ENCODE measurements at places on chromosomes 11 and 22.

- no peak for DNase-seq
These were observed 72.7 kb downstream of the RAB38 start for GRCh38 chr11:88102598-88102934.

GRCh38 chr11:40274017-40274416, 1185.4 kb downstream of the LRRC4C start:
- no peak for DNase-seq

DNA sequence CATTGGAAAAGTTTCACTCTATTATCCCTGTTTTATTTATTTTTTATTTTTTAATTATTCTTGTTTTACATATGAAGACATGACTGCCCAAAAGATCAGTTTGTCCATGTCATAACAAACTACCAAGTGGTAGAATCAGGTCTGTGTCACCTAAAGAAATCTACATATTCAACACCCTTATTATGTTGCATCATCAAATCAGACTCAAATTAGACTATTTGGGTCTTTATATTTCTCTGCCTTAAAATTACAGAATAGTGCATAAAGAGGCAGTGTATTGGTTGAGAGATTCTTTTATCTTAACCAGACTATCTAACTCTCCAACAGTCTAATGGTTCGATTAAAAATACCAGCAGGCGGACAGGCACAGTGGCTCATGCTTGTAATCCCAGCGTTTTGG, 18.5 kb upstream of the ATP5MG start:
- DNase-seq = no peak

- DNase-seq = no peak
These were observed 1.3 kb downstream of the SELENOM start for GRCh38 chr22:31106001-31106571.

- DNase-seq = no peak
These were observed 47.5 kb downstream of the MORC2 start for GRCh38 chr22:30921108-30921507.

DNA sequence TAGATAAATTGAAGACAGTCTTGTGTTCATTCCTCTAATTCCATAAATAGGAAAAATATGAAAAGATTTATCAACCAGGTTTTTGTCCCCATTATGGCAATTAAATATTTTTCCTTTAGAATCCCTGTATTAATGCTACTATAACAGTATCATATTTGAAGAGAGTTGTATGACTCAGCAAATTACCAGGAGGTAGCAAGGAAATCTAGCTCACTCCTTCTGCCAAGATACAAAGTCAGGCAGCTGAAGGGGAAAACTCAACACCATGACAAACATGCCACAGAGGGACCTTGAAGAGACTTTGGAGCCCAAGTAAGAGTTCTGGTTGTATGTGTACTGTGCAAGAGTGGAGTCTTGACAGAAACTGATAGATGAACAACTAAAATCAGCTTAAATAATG, 143.3 kb downstream of the GUCY1A2 start:
- no peak for DNase-seq

GRCh38 chr22:38397189-38398085, 57.6 kb downstream of the KCNJ4 start:
- DNase-seq = no peak

DNA sequence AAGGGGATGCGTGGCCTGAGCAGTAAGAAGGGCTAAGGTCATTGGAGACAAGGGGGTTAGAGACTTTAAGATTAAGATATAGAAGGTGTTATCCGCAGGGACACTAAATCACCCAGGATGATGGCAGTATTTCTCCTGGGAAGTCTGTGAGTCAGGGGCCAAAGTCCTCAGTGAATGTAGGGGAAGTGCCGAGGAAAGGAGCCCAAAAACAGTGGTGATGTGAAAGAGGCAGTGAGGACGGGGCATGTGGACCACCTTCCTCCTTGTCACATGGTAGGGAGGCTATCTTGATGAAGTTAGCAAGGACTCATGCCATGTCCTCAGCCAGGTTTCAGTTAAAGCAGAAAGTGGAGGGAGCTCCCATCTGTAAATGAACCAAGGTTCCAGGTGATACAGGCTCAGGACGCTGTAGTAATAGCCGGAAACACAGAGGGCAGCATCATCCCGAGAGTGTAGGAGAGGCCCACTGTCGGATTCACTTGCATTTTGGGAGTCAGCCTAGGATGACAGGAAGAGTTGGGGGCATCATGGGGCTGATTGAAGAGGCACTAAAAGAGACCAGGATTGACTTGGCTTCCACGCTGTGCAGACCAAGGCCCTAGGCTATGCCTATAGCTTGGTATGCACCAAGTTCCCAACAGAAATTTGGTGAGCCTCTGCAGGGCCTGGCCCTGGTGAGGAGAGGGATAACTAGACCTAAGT, 33.5 kb downstream of the WEE1 start:
- DNase-seq = no peak

GRCh38 chr11:131674051-131674755, 303.8 kb downstream of the NTM start:
- DNase-seq = peak; percentile 33

- DNase-seq = no peak
These were observed 7.4 kb downstream of the OR10D3 start for GRCh38 chr11:124190298-124191139.

DNA sequence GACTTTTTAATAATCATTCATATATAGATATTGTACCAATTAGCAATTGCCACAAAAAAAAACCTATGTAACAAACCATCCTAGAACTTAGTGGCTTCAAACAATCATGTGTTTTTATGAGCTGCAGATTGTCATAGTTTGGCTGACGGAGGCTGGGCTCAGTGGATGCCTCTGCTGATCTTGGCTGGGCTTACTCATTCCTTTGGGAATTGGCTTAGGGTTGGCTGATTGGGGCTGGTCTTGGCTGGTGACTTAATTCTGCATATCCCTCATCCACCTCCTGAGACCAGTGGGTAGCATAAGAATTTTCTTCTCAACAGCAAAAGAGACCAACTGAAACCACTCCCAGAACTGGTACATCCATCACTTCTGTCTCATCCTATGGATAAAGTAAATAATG, 57.9 kb upstream of the PHF21B start:
- no peak for DNase-seq

DNA sequence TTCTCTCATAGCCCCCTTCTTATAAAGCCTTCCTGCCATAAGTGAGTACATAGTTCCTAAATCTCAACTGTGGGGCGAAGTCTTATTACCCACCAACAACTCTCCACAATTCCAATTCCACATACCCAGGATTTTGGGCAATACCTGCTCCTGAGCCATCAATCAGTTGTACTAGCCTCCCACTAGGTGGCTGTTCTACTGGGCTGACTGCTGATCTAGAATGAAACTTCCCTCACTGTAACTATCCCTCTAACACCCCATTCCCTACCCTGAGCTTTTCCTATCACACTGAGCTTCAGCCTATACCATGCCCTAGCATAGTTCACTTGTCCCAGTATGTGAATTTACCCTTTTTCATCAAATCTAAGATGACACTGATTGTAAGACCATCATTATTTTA, 52.5 kb downstream of the RRAS2 start:
- no peak for DNase-seq

DNA sequence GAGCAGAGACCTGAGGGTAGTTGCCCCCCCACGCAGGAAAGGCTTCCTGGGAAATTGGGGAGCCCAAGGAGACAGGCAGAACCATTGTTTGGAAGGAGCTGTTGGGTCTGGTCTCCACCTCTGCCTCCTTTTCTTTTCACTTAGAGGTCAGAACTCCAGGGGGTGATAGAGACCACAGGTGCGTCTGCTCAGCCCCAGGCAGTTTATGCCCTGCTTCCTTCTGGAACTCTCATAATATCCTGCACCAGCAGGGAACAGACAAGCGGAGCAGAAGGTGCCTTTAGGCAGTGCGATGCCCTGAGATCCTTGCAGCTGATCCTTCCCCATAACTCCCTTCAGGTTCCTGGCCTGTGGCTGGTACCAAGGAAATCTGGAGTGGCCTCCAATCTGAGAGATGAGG, 120.2 kb downstream of the NECTIN1 start:
- no peak for DNase-seq

GRCh38 chr11:111674941-111675340, 72.7 kb downstream of the SIK2 start:
- no peak for DNase-seq

DNA sequence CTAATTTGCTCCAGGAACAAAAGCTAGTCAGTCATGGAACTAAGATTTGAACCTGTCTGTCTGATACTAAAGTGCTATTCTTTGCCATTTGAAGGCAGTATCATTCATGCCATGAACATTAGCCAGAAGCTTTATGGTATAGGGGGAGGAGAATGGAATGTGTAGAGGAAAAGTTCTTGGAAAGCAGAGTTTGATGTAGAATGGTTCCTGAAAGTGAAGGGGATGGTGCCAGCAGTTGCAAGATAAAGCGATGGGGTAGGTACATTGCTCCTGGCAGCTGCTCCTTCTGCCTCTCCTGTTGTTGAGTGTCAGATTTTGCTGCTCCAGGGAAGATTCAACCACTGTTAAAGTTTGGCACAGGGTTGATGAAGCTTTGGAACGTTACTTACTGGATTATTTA, 53.4 kb downstream of the ARHGAP42 start:
- no peak for DNase-seq

DNA sequence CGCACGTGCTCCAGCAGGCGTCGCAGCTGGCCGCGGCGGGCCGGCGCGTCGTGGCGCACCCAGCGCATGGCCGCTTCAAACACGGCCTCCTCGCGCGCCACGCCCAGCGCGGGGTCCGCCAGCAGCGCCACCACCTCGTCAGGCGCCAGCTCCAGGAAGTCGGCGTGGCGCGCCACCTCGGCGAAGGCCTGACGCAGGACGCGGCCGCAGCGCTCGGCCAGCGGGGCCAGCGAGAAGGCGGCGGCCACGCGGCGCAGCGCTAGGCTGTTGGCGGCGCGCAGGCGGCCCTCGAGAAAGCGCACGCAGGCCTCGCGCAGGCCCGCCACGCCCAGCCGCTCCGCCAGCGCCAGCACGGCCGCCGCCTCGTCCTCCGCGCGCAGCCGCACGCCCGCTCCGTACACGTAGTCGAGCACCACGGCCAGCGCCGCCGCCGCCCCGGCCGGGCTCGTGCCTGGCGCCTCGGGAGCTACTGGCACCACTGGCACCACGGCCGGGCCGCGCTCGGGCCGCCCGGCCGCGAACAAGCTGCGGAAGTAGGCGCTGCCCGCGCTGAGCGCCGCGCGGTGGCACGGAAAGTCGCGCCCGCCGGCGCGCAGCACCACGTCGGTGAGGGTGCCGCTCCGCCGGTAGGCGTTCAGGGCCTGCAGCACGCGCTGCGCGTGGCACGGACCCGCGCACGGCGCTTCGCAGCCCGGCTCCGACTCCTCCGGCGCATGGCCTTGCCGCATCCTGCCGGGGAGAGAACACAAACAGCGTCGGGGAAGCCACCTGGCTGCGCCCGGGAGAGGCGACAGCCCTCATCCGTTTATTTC, 2.9 kb downstream of the KLHL35 start:
- peak; percentile 37 for DNase-seq

DNA sequence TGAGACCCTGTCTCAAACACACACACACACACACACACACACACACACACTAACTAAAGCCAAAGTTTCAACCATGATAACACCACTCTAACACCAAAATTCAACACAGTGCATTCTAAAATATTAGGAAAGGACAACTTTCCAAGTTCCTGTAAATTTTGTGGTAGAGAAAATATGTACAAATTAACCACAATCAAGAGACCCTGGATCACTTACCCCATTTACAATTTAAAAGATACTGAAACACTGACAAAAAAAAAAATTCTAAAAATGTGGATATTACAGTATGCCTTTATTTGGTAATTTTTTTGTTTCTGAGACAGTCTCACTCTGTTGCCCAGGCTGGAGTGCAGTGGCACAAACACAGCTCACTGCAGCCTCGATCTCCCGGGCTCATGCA, 9.7 kb downstream of the MRTFA start:
- DNase-seq = no peak

GRCh38 chr11:60318726-60319125, 8.3 kb upstream of the MS4A6E start:
- DNase-seq = no peak

- no peak for DNase-seq
These were observed 7.9 kb downstream of the ASCL2 start for GRCh38 chr11:2262301-2263070.
